Kasumi-1 (cell line): ENCODE measurements at places on chromosomes 2 and 18.

DNA sequence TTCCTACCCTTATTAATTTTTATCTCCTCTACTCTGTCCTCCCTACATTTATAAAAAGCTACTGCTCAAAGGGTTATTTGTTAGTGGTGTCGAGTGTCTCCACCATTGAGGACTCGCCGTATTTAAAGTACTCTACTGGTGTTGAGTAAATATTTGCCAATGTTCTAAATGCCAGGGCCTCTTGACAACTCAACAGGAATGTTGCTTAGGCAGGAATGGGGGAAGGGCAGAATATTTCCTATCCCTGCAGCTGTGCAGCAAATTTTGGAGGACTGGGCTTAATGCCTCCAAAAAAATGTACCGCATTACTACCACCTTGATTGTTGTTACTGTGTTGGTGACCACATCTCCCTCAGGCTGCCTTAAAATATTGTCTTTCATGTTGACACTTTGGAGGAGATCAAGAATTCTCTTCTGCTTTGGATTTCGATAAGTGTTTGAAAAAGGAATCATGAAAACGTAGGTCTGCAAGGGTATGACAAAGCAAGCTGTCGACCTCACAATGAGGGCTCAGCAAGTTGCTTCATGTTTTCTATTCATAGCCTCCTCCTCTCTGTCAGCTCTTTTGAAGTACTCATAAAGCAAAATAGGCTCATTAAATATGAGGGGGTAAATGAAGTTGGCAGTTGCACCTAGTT lies 84.3 kb downstream of the EFEMP1 start:
- no peak for DNase-seq

DNA sequence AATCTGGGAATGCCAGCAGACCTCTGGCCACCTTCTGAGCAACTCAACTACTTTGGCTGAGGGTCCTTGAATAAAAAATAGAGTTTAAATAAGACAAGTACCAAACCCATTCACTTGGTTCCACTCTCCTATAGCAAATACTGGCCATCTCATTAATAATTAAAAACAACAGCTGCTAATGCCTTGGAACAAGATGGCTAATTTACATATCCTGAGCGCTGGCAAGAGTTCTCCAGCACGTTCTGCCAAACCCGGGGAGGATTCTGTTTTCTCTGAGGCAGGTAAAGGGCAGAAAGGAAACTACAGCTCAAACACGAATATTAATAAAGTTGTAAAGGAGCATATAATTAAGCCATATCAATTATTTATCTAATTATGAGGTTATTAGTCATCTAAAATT lies 1123.7 kb downstream of the TDRD15 start:
- DNase-seq, result no peak

DNA sequence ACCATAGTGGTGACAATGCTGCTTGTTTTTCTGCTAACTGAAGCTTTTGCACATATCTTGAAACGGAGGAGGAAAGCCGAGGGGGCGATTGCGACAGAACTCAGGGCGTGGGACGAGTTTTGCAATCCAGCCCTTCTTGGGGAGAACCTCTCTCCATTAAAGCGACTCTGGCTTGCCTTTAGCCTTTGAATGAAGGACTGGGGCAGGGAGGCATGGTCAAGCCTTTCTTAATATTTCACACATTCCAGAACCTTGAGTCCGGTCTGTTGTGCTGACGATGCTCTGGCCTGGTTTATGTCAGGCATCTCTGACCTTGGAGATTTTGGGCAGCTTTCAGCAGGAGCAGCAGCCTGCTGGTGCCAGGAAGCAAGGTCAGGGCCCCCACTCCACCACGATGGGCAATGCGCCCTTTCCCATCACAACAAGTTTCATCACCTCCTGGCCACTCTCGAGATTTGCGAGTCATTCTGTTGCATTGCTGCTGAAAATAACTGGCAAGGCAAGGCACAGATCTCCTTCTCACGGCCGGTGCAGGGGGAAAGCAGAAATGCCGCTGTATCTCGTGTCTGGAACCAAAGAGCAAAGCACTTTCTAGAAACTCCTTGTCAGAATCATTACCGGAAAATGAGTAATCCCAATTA lies 10.8 kb downstream of the EMILIN2 start:
- no peak for DNase-seq

DNA sequence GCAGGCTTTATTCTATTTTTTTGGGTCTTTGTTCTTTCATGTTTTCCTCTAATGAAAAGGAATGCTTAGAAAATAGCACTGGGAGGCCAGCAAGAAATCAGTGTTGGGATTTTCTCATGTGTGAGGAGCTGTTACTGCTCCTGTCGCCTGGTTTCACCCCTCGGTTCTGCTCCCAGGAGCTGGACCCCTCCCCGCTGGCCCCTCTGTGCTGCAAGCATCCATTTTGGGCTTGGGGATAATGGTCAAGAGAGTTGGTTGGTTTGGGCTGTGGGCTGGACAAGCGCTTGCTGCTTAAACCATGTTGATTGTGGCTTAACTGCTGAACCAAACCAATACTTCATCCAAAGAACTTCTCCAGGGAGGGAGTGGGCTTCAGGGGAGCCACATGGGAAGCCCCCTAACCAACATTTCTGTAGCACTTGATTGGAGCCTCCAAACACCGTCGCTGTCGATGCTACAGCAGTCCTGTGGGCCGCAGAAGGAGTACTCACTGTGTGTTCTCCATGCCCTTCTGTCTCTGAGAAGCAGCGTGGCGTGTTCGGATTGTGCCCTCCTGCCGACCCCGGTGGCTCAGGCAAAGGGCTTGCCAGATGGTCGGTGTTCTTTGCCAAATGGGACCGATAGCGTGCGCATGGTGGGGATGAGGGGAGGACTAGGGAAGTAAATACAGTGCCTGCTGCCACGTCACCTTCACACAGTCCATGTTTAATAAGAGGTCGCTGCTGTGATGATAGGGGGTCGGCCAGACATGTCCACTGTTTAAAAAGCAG lies 40.0 kb downstream of the AGAP1 start:
- DNase-seq, result no peak

DNA sequence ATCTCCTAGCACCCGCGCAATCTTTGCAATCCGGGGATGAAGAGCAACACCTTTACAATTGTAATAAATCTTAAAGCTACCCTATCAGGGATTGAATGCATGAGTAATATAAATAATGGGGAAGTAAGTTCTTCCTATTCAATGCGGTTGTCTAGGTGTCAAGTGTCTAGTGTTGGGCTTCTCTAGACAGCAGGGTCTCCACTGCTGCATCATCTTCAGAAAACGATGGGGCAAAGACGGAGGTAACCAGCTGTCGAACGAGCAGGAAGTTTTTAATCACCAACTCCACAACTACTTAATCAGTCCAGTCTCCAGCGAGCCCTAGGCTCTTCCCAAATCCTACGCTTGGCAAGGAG lies 573 bp downstream of the STAM2 start:
- peak; percentile 88 for DNase-seq
